ENCODE measurements at places on chromosomes 6 and 20.

- DNase-seq, result no peak
Observed at GRCh38 chr6:36577301-36577700, 16.9 kb upstream of the SRSF3 start.

DNA sequence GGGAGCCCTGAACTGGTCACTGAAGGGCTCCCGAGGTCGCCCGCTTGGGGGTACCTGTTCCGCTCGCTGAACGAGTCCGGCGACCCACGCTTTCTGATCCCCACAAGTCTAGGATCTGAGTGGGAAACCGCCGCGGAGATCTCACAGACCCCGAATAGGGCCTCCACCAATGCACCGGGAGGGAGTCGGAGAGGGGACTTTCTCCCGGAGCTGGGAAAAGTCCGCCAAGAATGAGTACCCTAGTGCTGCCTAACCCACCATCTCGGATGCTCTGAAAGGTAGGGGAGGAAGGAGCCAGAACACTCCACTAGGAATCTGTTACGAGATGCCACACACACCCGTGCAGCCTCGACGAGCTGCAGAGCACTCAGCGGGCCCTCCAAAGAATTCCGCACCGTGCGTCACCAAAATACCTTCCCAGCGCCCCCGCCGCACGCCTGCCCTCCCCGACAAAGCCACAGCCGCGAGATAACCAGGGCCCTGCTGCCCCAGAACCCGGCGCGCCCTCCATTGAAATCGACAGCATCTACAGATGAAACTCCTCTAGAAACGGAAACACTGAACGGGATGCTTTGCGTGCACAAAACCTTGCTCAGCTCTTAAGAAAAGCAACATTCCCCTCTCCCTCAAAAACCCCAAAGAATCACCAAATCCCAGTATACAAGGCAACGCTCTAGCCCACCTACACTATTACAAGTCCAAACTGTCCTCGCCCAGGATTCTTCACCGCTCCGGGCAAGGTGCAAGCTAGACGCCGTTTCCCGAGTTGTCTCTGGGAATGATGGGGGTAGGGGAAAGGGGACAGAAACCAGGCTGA is 686 bp downstream of the COL12A1 start:
- peak; percentile 4 for DNase-seq

DNA sequence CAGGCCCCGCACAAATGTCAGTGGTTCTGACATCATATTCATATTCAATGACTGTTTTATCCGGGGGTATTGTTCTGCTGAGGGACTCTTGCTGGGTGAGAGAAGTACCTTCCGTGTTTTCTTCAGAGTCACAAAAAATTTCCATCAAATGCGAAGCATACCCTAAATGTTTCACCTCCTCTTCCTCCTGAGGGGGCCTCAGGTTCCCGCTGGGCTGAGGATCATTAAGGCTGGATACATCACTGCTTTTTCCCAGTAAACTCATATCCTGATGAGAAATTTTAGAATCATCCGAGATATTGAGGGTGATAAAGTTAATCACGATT is 42.8 kb downstream of the IL20RA start:
- no peak for DNase-seq

- DNase-seq, result no peak
Observed at GRCh38 chr6:143970456-143971218, 37.4 kb downstream of the PLAGL1 start.

DNA sequence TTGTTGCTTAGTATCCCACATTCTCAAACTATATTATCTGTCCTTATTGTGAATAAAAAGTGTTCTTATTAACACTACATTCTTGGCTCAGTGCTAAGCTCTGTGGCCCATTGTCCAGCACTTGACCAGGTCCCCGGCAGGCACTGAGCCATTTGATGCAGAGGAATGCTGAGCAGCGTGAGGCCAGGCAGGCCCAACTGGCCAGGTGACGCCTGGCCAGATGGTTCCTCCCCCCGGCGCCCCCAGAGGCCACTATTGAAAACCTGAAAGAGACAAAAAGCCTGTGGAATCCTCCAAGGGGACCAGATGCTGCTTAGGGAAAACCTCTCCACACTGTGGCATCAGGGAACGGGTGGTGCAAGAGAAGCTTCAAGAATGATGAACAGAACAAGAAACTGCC is 597.5 kb upstream of the JAG1 start:
- no peak for DNase-seq

- DNase-seq, result no peak
Observed at GRCh38 chr20:53964501-53965253, 105.7 kb downstream of the BCAS1 start.

DNA sequence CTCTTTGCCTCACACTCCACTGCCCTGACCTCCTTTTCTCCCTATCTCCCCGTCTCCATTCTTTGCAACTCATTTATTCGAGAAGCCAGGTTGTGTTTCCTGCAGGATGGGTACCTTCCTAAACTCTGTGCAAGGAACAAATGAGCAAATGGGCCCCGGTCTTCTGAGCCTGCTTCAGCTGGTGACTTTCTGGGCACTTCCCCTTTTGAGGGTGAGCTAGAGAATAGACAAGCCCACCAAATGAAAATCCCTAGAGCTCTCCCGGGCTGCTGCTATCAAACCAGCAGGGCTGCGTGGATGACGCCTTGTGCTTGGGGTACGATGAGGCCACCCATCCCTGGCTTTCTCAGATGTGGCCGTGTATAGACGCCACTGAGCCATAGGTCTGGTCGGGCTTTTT is 91.0 kb upstream of the FOXA2 start:
- no peak for DNase-seq

GRCh38 chr20:25466846-25467245 is 59.4 kb downstream of the GINS1 start:
- DNase-seq, result no peak

DNA sequence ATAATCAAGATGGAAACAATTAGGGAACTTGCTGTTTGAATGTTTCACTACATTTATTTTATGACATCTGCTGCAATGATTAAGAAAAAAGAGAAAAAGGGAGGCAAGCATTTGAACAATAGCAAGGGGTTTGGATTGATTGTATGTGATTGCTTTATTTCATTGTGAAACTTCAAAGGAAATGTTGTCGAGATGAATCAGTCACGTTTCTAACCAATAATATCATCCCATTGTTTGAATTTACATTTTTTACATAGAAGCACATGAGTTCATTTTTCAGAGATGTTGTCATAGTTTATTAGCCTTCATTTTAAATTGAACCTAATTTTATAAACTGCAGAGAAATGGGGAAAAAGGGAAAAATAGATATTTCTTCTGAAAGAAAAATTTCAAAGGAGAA is 572.0 kb downstream of the KIF16B start:
- no peak for DNase-seq

- no peak for DNase-seq
Observed at GRCh38 chr20:24084281-24084680, 95.7 kb upstream of the GGTLC1 start.

GRCh38 chr6:137162692-137163306 is 10.6 kb downstream of the IL22RA2 start:
- no peak for DNase-seq

GRCh38 chr6:38481851-38482250 is 157.9 kb downstream of the BTBD9 start:
- DNase-seq, result no peak

GRCh38 chr6:16305246-16305725 is 66.9 kb downstream of the GMPR start:
- no peak for DNase-seq

GRCh38 chr20:62716198-62716940 is 7.7 kb downstream of the NTSR1 start:
- DNase-seq, result no peak

DNA sequence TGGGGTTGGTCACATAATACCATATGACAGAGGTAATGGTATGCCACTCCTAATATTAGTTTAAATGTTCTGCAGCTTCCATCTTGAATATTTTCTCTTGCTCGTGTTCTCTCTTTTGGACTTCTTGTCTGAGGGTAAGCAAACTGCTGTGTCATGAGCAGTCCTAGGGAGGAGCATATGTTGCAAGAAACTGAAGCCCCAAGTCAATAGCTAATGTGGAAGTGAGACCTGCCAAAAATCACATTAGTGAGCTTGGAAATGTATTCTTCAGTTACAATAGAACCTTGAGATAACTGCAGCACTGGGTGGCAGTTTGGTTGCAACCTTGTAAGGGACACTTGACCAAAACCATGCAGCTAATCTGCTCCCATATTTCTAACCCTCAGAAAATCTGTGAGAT is 178.2 kb upstream of the IMPG1 start:
- no peak for DNase-seq

- no peak for DNase-seq
Observed at GRCh38 chr6:159887146-159887545, 3.6 kb upstream of the MAS1 start.

- no peak for DNase-seq
Observed at GRCh38 chr20:45008521-45009049, 42.3 kb downstream of the STK4 start.

- DNase-seq, result no peak
Observed at GRCh38 chr20:48482790-48483189, 345.0 kb downstream of the PREX1 start.

GRCh38 chr6:137811121-137811915 is 55.7 kb upstream of the TNFAIP3 start:
- no peak for DNase-seq

DNA sequence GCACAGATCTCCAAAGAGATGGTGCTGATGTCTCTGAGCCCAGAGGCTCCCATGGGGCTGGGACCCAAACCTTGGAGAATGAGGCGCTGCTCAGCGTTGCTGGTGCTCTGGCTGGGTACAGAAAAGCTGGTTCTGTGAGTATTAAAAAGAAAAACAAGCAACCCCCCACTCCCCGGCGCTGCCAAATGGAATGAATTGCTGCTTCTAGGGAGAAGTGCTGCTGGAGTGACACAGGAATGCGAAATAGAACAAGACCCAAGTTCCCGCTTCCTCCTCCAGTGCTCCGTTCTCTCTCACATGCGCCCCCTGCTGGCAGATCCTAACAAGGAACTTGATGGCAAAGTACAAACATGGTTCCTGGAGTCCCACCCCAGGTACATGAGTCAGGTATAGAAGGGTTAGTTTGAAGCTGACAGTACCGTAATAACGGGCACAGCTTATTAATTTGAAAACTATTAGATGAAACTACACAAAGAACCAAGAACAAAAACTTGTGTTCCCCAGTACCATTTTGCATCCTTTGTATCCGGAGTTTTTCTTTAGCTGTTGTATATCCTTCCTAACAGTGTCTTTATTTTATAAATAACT is 2.1 kb upstream of the DDX27 start:
- peak; percentile 56 for DNase-seq

DNA sequence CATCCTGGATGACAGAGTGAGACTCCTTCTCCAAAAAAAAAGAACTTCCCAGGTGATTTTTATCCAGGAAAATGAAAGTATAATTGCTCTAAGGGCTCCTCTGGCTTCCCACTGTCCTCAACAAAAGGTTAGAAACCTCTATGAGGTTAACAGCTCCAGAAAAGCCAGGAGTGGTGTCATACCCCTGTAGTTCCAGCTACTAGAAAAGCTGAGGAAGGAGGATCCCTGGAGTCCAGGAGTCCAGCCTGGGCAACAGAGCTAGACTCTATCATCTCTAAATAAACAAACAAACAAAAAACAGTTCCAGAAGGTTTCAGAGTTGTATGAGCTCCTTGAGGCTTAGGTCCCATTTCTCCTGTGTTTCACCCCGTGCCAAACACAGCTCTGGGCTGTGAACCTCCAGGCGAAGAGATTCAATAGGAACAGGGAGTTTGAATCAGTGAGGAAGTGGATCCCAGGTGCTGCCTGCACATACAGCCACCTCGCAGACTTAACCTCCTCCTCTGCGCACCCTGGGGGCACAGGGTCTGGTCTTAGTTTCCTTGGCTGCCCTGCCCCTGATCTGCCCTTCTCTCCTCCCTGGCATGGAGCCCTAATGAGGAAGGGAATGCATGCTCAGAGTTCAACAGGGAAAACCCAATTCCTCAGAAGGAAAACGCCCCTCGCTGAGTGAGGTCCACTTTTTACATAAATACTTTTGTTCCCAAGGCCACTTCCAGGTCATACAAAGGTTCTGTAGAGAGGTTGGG is 31.0 kb downstream of the ZC3H12D start:
- no peak for DNase-seq

GRCh38 chr6:41275489-41275888 is 11.0 kb downstream of the TREM1 start:
- no peak for DNase-seq

GRCh38 chr6:6723921-6724538 is 135.5 kb downstream of the LY86 start:
- DNase-seq, result no peak

DNA sequence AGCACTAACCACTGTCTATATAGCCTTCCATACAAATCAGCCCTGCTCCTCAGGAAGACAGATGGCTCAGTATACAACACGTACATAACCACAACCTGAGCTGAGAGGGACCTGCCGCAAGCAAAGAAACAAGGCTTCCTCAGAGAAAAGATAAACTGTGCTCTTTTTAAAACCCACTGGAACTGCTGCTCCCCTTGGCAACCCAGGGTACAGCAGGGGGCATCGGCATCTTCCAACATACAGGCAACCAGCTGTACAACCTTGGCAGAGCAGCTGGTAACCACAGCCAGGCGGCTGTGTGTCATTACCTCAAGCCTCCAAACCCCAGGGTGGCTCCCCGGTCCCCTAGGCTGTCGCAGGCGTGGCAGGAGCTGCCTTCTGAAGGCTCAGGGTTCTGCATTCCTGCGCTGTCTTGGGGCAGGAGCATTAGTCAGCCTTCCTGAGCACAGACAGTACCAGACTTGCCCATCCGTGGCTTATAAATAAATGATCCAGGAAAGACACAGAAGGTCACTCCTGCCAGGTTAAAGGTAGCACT is 249.5 kb downstream of the ADGRG6 start:
- DNase-seq, result no peak

GRCh38 chr6:53628354-53629119 is 37.0 kb downstream of the KLHL31 start:
- DNase-seq, result no peak

- DNase-seq, result no peak
Observed at GRCh38 chr6:44649365-44650025, 262.0 kb downstream of the CDC5L start.

DNA sequence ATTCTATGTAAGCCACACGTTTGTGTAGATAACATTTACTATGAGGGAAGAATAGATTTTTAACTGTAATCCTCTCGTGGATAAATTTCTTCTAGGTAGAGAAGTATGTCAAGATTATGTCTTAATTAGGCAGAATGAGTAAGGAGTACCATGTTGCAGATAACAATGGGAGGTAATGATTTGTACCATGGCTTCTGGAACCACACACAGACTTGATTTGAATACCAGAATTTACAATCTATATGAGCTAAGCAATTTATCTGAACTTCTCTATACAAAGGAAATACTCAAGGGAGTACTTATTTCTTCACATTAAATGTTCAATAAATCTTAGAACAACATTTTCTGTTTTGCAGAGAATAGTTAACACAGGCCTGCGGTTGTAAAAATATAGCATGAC is 51.5 kb downstream of the RPS12 start:
- no peak for DNase-seq

DNA sequence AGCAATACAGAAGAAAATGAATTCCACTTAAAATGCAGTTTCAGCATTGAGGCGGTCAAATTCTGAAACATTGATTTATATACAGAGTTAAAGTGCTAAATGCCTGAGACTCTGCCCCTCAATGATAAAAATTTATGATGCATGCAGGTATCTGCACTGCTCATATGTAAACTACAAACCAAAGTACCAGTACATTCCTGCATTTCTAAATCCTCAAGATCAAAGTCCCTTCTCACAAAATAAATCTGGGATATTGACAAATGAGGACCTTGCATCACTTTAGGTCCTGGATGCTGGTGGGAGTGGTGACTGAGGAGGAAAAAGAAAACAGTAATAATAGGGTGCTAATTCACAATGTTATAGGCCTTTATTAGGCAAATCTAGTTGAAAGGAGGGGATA is 101.9 kb downstream of the FIG4 start:
- DNase-seq, result no peak

- no peak for DNase-seq
Observed at GRCh38 chr20:25491446-25492038, 84.1 kb downstream of the GINS1 start.

Measured in SHP77 treated with DMSO at 0.1 percent for 48 hours (cell line).